ENCODE measurements at places on chromosomes 12 and 14.
A peak's percentile ranks its signal among the peaks of the same experiment; 100 is the strongest.

- DNase-seq = no peak
Observed at GRCh38 chr14:94728950-94729349, 41.0 kb downstream of the GSC start.

DNA sequence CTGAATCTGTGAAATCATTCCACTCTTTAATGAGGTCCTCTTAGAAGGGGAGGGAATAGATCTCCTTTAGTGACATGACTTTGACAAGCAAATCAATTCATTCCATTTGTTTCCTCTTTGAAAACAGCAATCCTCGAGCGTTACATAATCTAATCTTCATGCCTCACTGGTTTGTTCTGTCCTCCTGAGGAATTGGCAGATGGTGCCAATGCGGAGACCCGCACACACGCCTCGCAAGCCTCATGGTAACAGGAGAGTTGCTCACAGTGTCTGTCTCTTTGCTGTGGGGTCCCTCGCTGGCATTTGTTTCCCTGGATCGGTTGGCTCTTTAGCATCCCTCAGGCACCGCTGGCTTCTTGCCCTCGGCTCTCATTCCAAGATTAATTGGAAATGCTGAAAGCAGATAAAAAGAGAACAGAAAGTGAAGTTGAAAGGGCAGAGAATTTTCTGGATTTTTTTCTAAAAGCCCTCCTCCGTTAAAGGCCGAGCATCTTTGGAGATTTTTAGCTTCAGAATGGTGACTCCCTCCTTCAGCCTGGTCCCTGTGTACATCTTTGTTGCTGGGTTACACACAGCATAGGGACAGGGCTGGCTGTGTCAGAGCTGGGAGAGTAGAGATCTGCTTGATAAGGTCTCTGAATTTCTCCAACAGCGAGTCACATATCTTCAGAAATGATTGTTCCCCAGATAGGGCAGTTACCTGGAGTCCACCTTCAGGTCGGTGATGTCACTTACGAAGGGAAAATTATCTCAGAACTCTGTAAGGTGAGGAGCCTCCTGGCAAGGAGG is 10.1 kb upstream of the CABP1 start:
- DNase-seq = peak; percentile 60

- DNase-seq = no peak
Observed at GRCh38 chr12:77354766-77355362, 289.5 kb upstream of the E2F7 start.

GRCh38 chr14:82500222-82500621 is 966.6 kb upstream of the SEL1L start:
- DNase-seq = no peak

GRCh38 chr12:68178774-68179439 is 19.4 kb upstream of the IFNG start:
- no peak for DNase-seq

GRCh38 chr12:93288626-93289025 is 89.1 kb upstream of the NUDT4 start:
- no peak for DNase-seq

DNA sequence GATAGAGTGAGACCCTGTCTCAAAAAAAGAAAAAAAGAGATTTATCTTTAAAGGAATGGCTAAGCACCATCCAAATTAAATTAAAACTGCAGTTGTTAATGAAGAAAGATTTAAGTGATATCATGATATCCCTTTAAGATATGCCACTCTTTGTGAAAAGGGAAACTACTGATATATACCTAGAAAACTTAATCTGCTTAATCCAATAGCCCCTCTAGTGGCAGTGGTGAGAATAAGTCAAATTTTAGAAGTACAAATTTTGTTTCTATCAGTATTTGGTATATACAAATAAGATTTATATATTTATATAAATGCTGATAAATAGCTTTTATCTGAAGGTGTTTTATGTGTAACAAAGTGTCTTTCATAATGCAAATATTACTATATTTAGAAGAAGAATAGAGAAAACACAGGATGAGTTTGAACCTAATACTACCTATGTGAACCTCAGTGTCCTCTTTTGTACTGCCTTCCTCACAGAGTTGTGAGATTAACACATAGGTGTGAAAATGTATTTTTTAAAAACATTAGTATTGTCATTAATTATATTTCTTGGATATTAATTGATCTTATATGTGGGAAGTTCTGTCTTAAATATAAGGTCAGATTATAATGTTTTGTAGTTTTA is 51.4 kb upstream of the GARIN2 start:
- no peak for DNase-seq

DNA sequence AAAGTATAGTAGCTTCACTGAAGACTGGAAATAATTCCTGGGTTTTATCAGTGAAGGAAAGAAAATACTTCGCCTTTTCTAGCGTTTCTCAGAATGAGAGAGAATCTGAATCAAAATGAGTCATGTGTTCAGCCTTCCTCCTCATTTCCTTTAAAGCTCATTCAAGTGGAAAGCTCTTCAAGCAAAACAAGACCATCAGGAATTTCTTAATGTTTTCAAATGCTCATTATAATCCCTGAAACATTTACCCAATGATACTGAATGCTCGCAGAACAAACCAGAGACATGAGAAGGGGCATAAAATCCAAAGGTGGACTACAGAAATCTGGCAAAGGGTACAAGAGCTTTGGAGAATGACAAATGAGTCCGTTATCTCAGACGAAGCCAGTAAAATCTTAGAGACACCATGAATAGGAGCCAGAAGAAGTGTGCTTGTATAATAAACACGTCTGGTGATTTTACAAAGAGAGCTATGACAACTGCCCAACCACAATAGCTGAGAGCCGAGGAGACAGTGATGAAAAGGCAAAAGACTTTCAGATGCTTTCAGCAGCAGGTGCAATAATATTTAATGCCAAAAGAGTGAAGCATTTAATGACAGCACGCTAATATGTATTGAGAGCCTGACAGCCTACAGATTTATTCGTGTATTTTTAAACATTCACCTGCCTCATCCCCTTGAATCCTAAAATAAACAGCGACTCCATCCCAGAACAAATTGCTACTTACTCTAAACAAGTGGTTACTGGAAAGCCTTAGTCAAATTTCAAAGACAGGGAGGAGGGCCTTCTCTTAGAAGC is 19.0 kb downstream of the SPRING1 start:
- no peak for DNase-seq

- DNase-seq = no peak
Observed at GRCh38 chr12:5620896-5621295, 189.0 kb downstream of the NTF3 start.

- no peak for DNase-seq
Observed at GRCh38 chr14:33948869-33949408, 1.9 kb downstream of the EGLN3 start.

- no peak for DNase-seq
Observed at GRCh38 chr14:51621654-51622053, 30.1 kb upstream of the FRMD6 start.

- no peak for DNase-seq
Observed at GRCh38 chr12:56932867-56933266, 1.3 kb downstream of the SDR9C7 start.

GRCh38 chr14:24633353-24633752 is 637 bp downstream of the GZMB start:
- DNase-seq = no peak

- no peak for DNase-seq
Observed at GRCh38 chr14:104464907-104465306, 114.7 kb upstream of the C14orf180 start.

DNA sequence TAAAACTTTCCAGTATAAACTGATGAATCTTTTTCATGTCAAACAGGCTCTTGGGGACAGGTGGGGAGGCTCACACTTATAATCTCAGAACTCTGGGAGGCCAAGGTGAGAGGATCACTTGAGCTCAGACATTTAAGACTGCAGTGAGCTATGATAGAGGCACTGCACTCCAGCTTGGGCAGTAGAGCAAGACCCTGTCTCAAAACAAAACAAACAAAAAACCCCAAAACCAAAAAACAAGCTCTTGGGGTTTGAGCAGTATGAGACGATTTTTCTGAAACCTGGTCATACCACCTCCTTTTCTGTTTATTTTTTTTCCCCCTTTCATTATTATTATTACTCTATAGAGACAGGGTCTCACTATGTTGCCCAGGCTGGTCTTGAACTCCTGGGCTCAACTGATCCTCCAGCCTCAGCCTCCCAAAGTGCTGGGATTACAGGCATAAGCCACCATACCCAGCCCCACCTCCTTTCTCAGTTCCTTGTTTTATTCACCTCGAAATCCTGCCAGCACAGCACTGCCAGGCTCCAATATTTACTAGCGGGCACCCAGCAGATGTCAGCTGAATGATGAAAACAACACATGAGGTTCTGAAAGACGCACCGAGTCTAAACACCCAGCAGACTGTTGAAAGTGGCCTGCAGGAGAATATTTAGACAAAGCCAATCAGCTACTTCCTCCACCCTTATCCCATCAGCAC is 19.5 kb upstream of the CDK17 start:
- DNase-seq = no peak

GRCh38 chr14:103725739-103726395 is 10.3 kb downstream of the ZFYVE21 start:
- no peak for DNase-seq

DNA sequence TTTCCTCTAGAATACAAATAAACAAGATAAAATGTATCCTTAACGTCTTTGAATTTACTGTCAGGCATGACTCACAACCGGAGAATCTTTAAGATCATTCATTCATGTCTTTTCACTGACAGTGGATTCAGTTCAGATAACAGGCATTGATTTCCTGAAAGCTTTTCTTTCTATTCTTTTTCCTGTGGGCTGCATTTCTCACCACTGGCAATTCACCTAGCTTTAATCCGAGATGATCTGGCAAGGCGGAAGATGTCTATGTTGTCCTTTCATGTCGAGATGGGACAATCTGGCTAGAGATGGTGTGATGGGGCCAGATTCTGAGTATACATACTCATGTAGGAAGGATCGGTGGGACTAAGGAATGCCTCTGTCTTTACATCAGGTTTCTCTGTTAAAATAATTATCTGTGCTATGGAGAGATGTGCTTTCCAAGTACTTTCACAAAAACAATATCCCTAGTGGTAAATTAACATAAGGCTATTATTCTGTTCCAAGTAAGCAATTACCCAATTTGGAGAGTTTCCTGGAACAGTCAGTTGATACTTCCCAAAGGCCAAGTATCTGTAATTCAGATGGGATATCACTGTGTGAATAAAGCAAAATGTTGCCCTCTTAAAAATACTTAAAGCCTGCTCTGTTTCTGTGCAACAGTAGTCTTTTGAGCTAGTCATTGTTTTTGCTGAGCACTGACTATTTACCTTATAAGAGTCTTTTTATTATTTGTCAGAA is 17.8 kb downstream of the ACSS3 start:
- no peak for DNase-seq

GRCh38 chr14:60862283-60862682 is 118.6 kb downstream of the TRMT5 start:
- no peak for DNase-seq

GRCh38 chr12:52151153-52151836 is 40.5 kb downstream of the KRT80 start:
- DNase-seq = no peak

Measured in amygdala (tissue), 56 donors.